ENCODE measurements at places on chromosomes 7 and 10. TPM values are rescaled to one million over a fixed set of nuclear protein-coding genes. Genes with fewer than 3 reads are reported as not detected.

DNA sequence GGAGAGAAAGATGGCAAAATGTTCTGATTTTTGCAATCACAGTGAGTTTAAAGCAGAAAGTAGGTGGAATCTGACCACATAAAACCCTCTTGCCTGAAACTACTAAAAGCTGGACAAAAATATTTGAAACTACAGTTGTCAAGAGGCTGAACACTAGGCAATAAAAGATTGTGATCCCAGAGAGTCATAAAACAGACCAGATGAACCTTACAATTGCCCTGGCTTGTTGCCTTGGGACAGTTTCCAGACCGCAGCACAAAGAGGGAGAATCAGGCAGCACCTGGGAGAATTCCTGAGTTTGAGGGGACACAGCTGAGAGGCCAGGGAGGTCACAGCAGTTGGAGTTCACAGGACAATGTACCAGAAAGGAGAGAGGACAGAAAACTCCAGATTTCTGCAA, 107.3 kb upstream of the NANOS1 start:
- DNase-seq: peak; percentile 66

DNA sequence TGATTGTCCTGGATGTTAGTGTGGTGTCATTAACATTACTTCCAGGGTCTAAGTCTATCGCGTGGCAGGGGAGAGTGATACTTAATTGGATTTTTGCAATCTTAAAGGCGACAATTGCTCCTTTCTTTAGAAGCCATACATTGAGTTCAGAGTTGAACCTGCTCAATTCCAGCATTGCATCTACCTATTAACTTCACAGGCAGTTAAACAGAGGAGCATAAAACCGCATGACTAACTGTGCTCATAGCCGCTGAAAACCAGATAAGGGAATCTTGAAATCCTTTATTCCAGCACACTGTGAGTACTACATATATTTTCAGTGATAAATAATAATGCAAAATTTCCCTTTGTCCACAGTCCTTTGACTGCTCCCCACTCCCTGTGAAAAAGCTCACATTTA, 255.3 kb downstream of the STK31 start:
- DNase-seq: no peak

DNA sequence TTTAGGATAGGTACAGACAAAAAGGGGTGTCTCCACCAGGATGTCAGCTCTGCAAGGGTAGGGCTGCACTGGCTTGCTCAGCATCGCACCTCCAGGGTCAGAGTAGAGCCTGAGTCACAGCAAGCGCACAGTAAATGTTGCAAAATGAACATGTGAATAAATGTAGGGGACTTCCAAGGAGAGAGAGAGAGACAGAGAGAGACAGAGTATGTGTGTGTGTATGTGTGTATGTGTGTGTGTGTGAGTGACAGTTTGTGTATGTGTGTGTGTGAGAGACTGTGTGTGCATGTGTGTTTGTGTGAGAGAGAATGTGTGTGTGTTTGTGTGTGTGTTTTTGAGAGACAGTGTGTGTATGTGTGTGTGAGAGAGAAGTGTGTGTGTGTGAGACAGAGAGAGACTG, 163.3 kb downstream of the RPS24 start:
- no peak for DNase-seq

GRCh38 chr10:85609509-85609908, 757.1 kb downstream of the GRID1 start:
- no peak for DNase-seq

NUTM2A gene
- 2.3 TPM for total RNA-seq

LRIT1 gene
- total RNA-seq: not detected

DNA sequence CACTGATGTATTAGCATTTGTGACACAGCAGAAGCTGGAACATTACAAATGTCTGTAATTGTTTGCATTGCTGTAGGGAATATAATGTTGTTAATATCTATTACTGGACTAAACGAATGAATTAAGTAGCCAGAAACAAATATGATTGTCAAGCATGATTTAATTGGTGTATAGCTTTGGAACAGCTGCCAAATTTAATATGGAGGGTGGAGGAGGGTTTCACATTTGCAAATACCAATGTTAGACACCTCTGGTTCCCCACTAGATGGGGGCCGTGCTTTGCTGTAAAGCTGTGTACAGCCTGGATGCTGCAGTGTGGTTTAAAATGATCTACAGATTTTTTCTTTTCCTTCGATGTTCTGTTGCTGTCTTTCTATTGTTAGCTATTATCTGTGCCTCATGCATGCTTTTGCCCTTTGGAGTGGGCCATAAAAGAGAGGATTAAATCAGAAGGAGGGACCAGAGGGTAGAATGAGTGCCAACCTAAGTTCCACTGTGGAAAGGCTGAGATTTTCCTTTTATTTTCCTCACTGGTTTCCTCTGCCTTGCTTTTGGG, 23.1 kb downstream of the DNAJB9 start:
- no peak for DNase-seq

- DNase-seq: no peak
Measured at GRCh38 chr10:59068581-59069191, 107.8 kb upstream of the PHYHIPL start.

DNA sequence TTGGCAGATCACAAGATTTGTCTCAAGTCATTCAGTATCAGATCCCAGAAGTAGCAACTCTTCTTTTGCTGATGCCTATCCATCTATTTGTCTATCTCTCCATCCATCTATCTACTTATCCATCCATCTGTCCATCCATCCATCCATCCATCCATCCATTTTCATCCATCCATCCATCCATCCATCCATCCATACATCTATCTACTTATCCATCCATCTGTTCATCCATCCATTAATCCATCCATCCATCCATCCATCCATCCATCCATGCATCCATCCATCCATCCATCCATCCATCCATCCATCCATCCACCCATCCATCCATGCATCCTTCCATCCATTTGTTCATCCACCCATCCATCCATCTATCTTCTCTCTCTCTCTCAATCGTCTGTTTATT, 142.7 kb downstream of the PFKFB3 start:
- DNase-seq: peak; percentile 8

ADAP1 gene
- total RNA-seq: 65.6 TPM

DNA sequence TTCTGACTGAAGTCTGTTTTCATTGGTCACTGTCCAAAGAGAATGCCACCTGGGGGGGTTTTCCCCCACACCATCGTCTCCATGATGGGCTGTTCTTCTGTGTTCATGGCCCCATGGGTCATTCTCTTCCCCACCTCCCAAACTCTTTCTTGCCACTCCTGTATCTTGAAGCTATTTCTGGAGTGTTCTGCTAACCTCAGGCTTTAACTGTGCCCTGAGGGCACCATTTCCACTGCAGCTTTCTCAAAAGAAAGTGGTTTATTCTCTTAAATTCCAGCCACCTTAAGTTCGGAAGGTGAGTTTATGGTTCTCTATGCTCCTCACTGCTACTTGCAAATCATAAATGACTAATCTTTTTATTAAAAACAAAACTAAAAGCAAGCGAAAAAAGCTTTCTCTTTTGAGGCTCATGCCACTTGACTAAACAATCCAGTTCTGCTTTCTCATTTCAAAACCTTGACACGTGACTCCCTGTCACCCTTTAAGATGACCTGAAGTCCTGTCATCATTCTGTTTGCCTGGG, 7.4 kb upstream of the APBB1IP start:
- DNase-seq: peak; percentile 21
